ENCODE measurements at places on chromosomes 1 and 21. TPM values are rescaled to one million over a fixed set of nuclear protein-coding genes. Genes with fewer than 3 reads are reported as not detected.
A peak's percentile ranks its signal among the peaks of the same experiment; 100 is the strongest.

DNA sequence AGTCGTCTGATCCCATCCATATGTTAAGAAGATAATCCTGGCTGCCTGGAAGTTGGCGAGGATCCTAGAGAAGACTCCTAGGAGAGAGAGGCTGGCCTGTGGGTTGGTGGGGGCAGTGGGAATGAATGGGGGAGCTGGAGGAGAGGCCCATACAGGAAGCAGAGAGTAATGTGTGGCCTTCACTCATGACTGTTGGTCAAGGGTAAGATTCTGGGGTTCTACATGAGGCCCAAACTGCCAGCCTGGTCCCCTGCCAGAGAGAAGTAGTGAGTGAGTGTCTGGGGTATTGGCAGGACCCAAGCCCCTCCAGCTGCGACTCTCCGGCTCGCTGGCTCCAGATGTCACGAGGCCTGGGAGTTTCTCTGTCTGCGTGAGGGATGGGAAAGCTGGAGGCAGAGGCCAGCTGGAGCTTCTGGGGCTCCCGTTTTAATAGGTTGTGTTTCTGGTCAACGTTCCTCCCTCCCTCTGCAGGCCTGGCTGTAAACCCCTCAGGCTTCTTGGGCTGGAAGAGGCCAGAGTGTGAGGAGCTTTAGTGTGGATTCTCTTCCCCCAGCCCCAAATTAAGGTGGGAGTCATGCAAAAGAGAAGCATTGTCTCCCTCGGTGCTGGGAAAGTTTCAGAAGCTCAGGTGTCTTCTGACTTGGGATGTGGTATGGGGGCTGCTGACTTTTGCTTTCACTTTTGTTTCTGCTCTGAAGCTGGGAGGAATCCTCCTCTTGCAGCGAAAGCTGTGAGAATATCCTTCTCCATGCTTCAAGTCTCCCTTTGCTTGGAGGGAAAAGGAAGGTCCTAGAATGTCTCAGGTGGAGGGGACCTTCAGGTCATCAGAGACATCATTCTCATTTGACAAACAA lies 2.6 kb downstream of the TMEM51 start:
- peak; percentile 44 for DNase-seq

DNA sequence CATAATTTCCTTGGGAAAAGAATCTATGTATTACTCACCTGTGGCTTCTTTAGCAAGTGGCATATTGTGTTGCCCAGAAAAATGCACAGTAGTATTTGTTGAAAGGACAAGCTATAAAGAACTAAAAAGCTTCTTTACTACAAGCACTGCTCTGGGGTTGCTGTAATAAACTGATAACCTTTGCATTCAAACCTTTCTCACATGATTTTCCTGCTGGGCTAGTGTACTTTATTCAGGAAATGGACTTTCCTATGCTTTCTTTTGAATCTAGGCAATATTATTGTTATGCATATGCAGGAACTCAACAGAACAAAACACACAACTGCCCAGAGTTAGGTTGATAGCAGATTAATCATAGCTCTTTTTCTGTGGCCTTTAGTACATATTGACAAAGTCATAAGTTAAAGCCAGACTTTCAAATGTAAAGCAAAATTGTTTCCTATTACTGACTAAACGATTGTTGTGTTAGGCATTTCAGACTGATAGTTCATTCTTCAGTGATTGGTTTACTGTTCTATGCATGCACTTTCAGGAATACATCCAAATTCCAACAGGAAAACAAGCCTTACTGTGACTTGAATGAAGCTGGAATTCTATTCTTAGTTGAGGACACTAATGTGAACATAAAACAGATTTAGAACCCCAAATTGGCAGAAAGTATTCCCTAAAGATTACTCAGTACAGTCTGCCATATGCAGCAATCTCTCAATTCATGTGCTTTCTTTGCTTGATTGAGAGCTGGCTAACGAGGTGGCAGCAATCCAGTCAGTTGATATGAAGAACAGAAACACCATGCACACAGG lies 564.3 kb upstream of the NEGR1 start:
- no peak for DNase-seq

DNA sequence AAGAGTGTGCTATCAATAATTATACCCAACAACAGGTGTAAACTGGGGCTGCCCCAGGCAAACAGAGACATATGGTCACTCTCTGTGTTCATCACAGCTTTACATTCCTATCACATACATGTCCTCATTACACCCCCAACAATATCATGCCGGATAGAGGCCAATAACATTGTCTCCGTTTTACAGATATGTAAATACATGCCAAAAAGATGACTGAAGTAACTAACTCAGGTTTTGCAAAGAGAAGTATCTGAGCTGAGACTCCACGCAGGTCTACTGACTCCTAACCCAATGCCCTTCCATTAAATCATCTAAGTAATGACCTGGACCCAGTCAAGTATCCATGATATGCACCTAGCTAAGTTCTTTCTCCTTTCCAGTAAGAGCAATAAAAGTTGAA lies 55.0 kb downstream of the JAK1 start:
- DNase-seq = no peak

- no peak for DNase-seq
These were observed 391 bp upstream of the KIAA1614 start for GRCh38 chr1:180912211-180912800.

GRCh38 chr1:21904704-21905520 lies 32.2 kb downstream of the HSPG2 start:
- DNase-seq = peak; percentile 40

- DNase-seq = no peak
These were observed 160.2 kb downstream of the TOMM20 start for GRCh38 chr1:234968451-234968850.

- DNase-seq = no peak
These were observed 14.6 kb downstream of the TRIM67 start for GRCh38 chr1:231176421-231176820.

MMP23B gene
- 1.7 TPM for total RNA-seq

PEF1 gene
- total RNA-seq = 58.0 TPM

CA14 gene
- not detected for total RNA-seq

HSD3B1 gene
- total RNA-seq = not detected
